Amygdala (tissue), 56 donors: ENCODE measurements at places on chromosomes 1 and 21.

DNA sequence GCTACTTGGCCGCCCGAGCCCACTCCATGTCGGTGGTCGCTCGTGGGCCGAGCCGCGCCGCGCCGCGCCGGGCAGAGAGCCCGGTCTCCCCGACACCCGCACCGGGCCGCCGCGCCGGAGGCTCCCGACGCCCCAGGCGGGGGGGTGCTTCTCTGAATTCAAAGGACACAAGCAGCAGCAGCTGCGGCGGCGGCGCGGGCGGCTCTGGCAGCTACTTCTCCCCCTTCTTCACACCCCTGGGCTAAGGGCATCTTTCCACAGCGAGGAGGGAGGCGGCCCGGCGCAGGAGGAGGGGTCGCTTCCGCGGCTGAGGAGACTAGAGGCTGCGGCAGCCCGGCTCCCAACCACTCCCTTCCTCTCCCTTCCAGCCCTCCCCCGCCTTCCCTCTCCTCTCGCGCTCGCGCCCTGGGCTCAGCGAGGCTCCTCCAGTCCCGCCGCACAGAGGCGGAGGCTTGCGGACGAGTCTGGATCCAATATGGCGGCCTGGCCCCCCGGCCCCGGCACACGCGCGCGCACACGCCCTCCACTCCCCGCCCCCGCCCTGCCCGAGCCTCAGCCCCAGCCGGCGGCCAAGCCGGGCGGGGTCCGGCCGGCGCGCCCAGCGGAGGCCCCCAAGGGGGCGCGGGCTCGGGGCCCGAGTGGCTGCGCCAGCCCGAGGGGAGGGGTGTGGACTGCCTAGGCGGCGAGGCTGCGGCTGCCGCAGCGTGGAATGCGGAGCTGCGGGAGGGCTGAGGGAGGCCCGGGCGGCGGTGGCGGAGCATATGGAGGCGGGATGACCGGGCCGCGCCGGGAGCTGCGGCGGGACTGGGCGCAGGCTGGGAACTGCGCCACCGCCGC lies at the start of gene CDC42BPA:
Gene CDC42BPA, minus strand, starts transcription at position 477 of the 837 bp plus-strand sequence. CDS start 1,310 bp downstream, outside the sequence.
- peak; percentile 42 for DNase-seq

DNA sequence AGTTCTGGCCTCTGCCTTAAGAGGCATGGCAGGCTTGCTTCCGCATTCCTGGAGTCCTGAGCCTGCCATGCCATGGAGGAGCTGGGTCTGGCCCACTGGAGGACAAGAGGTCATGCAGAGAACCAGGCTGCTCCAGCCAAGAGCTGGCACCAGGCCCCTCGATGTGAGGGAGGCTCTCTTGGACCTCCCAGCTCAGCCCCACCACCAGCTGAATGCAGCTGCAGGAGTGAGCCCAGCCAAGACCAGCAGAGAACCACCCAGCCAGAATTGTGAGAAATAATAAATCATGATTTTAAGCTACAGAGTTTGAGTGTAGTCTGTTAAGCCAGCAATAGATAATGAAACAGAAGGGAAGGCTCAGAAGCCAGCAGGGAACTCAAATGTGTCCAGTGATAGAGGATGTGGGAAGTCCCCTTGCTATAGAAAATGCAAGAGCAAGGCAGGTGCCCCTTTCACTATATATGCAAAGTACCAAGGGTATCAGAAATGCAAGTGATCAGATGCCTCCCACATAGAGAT lies 118.4 kb downstream of the HIVEP3 start:
- DNase-seq: no peak

GRCh38 chr1:29636936-29637335 lies 400.6 kb downstream of the PTPRU start:
- DNase-seq: no peak

GRCh38 chr1:62685431-62685859 lies 2.7 kb downstream of the DOCK7 start:
- DNase-seq: no peak

DNA sequence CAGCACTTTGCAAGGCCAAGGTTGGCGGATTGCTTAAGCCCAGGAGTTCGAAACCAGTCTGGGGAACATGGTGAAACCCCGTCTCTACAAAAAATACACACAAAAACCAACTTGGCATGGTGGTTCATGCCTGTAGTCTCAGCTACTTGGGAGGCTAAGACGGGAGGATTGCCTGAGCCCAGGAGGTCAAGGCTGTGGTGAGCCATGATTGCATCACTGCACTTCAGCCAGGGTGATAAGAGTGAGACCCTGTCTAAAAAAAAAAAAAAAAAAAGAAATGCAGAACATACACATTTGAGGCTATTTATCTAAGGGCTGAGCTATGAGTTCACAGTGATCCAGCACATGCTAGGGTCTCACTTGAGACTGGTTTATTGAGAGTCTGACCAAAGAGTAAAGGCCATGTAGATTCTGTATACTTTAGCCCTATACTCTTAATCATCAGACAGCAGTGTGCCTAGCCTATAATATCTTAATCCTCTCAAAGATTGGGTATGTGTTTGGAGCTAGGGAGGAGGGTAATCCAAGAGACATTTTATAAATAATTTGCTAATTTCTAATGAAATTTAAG lies 23.9 kb downstream of the RNF2 start:
- DNase-seq: no peak

GRCh38 chr1:202289009-202289408 lies 52.7 kb downstream of the UBE2T start:
- no peak for DNase-seq

GRCh38 chr1:158043232-158043631 lies 49.8 kb downstream of the KIRREL1 start:
- no peak for DNase-seq

- no peak for DNase-seq
These were observed 145.4 kb downstream of the SLC45A1 start for GRCh38 chr1:8463144-8463927.

GRCh38 chr1:23568608-23569383 lies 9.5 kb upstream of the ID3 start:
- no peak for DNase-seq

DNA sequence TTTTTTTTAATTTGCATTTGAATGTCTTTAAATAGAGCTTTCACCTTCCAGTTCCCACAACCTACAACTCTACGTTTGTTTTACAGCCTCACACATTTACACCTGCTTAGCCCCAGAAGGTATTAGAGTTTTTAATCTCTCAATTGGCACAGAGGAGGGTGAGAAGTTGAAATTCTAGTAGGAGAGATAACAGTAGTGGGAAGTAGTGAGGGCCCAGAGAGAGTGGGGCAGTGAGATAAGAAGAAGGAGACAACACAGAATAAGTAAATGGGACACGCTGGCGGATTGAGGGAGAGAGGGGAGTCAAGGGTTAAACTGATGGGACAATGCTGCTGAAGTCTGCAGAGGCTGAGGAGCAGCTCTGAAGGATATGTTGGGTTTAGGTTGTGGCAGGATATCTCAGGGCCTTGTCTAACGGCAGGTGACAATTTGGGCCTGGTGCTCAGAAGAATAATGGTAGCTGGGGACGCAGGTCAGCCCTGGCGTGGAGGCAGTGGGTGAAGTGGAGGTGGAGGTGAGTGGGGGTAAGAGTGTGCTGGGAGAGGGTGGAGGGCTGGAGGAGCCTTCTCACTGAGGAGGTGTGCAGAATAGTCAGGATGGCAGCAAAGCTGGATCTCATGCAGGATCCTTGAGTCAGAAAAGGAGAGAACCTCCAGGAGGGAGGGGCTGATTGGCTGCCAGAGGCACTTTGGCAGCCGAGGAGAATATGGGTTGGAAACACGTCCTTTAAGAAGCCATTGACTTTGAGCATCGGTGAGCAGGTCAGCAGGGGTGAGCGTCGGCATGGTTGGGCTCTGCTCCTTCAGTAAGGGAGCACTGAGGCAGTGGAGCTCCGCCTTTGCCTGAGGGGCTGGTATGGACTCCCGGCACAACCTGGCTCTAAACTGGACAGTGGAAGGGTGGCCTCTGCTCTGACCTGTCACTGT lies 72.9 kb downstream of the SYT6 start:
- no peak for DNase-seq

DNA sequence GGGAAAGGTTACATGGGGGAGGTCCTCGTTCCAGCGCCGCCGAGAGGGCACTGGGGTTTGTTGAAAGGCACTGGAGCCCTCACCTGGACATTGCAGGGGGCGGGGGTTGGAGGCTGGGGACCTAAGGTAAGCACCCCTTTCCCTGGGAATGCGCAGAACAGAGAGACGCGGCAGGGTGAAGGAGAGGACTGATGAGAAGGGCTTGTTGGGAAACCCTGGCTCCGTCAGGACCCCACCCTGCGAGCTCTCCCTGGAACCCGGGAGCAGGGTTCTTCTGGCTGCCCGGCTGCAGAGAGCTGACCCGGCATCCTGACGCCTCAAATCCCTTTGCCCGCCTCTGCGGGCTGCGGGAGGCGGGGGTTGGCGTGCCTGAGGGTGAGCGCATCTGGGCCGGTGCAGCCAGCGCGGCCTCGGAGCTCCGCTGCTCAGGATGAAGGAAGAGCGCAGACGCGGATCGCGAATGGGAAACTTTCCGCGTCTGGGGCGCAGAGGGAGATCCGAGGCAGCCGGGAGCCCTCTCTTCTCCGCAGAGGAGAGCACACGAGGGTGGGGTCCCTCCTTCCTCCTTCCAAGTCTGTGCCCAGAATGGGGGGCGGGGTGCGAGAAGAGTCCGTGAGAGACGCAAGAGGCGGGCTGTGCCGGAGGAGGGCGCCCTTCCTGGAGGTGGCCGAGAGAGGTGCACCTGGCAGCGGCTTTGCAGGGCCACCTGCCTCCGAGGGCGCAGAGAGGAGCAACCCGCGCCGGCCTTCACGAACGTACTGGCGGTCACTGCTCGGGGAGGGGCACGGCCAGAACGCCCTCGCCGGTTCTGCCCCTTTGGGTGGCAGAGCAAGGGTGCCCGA lies 2.4 kb downstream of the IGSF21 start:
- DNase-seq: peak; percentile 27

DNA sequence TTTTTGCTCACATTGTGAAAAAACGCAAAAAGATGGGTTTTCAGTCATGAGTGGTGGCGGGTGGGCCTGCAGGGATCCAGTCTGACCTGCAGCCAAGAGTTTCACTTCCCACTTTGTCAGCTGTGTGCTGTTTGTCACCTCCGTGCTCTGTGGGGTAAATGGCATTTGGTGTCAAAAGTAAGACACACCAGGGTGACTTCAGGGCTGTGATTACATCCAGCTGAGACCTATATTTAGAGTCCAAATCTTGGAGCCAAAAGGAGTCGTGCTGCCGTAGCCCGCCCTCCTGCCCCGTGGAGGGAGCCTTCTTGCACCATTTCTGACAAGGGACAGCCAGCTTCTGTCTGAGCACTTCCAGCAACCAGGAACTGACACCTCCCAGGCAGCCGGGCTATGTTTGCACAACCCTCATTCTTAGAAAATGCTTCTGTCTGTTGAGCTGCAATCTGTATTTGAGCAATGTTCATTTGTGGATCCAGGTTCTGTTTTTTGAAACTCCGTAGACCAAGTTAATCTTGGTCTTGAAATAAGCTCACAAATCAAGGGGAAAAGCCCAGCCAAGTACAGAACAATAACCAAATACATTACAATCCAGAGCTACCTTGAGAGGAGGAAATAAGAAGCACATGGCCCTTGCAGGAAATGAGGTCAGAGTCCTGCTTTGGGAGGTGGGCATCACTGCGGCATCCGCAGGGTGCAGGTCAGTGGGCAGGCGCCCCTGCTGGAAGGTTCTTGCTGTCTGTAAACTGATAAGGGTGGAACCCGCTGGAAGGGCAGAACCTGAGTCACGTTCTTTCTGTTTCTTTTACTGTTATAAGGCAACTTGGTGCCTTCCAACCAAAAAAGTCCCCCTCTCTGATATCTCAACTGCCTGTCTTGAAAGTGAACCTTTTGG lies 14.4 kb downstream of the ABCG1 start:
- DNase-seq: peak; percentile 8

DNA sequence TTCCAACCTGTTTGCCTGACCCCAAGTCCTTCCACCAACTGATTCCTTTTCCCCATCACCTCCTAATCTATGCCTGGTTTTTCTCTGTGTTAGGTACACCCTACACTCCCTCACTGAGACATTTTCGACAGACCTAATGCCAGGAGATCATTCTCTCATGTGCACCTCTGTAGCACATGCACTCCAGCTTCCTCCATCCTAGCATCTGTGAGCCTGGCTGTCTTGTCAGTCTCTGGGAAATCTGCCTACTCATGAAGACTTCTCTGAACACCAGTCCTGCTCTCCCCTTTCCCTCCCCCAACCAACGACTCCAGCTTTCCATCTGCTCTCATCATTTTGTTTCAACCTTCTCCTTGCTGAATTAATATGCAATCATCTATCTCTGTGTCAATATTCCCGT lies 987 bp downstream of the MED8 start:
- no peak for DNase-seq

GRCh38 chr21:42289926-42290325 lies 25.3 kb downstream of the TFF3 start:
- DNase-seq: peak; percentile 15

- DNase-seq: no peak
These were observed 23.1 kb upstream of the YRDC start for GRCh38 chr1:37831109-37831508.

GRCh38 chr1:82491301-82492048 lies 690.7 kb downstream of the ADGRL2 start:
- DNase-seq: no peak

GRCh38 chr1:116038679-116039078 lies 62.4 kb downstream of the SLC22A15 start:
- no peak for DNase-seq

GRCh38 chr1:48236716-48237470 lies 14.4 kb downstream of the SLC5A9 start:
- no peak for DNase-seq

- no peak for DNase-seq
These were observed 13.5 kb downstream of the ATP1A2 start for GRCh38 chr1:160129046-160129445.

DNA sequence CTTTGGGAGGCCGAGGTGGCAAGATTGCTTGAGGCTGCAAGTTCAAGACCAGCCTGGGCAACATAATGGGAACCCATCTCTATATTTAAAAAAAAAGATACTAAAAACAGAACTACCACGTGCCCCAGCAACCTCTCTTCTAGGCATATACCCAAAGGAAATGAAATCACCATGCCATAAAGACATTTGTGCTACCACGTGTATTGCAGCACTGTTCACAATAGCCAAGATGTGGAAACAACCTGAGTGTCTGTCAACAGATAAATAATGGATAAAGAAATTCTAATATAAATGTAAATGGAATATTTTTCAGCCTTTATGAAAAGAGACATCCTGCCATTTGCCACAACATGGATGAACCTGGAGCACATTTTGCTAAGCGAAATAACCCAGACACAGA lies 128.6 kb downstream of the PCNX2 start:
- no peak for DNase-seq

DNA sequence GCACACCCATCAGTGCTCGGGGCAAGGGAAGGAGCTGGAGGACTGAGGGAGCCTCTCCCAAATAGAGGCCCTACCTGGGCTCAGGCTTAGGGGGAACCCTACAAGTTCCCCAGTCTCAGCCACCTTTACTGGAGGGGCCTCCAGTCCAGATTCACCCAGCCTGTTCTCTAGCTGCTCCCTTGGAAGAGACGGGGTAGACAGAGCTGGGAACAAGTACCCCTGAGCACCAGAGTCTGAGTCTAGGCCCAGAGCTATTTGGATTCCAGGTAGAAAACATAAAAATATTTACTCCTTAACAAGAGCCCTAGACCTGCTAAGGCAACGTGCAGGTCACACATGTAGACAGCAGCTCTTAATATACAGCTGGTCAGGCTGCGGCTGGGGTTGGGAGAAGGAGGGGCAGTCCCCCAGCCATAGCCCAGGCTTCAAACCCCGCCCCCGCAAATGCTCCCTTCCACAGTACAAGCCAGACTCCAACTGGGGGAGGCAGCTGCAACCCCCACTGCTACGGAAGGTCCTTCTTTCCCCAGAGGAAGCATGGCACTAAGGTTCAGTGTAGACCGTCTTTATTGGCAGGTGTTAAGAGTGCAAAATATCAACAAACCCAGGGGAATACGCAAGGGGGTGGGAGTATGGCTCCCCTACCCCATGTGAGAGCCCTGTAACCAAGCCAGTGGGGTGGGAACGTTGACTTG lies 8.0 kb downstream of the TENT5B start:
- no peak for DNase-seq

GRCh38 chr1:241532864-241533263 lies 686 bp downstream of the KMO start:
- DNase-seq: no peak
